ENCODE measurements at places on chromosomes 16 and 17.

DNA sequence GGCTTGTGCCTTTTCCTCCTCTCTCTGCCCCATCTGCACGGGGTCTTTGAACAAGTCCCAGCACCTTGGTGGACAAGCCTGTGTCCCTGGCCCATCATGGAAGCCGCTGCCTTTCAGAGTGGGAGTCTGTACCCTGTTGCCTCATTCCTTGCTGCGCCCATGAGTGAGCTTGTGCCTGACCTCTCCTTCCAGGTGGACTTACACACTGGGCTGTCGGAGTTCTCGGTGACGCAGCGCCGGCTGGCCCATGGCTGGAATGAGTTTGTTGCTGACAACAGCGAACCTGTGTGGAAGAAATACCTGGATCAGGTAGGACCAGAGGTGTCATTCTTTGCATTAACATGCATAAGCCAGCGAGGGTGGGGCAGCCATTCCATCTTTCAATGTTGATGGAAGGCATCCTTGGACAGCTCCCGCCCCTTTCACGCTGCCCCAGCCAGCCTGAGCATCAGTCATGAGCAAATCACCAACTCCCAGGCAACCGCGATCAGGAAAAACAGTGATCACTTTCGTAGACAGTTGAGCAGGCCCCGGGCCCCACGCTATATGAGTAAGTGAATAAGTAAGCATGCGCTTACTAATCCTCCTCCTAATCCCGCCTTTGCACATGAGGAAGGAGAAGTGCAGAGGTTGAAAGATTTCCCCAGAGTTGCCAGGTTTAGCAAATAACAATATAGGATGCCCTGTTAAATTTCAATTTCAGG, 36.8 kb downstream of the ATP2C2 start:
- no peak for DNase-seq

DNA sequence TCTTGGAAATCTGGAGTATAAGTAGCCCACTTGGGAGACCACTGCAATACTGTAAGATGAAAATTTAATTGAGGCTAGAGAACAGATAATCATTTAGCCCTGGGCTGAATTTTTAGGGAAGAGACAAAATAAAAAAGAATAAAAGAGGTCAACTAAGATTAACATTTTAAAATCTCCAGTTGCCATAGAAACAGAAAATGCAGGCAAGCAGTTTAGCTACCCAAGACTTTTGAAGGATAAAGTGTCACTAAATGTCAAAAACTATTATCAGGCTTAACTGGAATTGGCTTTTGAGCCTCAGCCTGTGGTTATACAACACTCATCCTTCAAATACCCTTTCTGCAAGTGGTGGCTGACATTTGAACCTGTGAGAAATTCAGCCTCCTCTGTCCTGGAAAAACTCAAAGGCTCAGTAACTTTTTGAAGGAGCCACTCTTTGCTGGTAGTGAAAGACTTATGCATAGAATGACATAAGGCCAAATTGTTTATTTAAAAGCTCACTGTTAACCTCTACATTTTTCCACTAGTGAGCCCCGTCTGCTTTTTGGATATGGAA, 220.7 kb upstream of the KCNJ16 start:
- DNase-seq = no peak

DNA sequence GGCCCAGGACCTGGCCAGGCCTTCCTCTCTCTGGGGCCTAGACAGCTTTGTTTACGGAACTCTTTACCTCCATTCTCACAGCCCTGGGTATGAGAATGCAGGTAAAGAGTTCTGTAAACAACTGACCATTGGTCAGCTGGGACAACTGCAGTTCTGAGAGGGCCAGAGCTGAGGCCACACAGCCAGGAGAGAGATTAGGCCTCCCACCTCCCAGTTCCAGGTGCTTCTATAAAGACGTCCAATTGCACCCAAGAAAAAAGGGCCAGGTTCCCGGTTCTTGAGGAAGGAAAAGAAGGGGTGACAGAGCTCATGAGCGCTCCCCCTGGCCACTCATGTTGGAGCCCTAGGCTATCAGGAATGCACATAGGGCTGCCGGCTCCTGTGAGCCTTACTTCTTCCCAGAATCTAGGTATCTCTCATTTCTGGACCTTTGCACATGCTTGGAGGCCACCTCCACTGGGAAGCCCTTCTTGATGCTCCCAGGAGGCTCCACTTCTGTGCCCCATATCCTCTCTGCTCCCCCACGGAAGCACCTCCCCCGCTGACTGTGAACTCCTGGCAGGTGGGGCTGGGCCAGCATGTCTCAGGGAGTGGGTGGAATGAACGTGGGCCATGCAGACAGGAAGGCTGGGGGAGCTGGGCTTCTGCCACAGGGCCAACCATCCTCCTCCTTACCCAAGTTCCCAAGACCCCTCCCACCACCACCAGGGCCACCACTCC, 13.1 kb downstream of the CNGB1 start:
- no peak for DNase-seq

DNA sequence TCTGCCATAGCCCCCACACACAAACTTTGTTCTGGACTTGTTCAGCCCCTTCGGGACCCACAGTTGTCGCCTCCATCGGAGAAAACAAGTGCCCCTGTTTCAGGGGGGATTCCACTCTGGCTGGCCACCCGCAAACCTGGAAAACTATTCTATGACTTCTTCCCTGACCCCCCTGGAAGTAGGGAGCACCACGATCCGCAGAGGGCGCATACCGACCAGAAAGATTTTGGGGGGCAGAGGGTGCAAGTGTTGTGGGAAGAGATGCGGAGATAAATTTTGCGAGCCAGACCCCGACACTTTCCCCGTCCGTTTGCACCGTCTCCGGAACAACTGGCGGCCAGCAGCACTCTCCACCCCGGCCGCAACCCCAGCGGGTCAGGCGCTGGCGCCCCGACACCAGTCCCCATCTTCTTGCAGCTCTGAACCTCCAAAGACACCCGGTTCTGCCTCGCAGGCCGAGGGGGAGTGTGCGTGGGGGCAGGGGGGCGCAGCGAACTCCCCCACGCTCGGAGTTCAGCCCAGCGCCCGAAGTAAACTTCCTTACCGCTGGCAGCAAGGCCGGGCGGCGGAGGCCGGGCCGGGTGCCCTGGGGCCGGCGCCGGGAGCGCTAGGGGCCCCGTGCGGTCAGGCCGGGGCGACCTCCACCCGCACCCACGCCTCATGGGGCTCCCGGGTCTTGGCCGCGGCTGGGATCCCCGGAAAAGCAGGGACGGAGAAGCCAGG, 744 bp downstream of the SALL1 start:
- DNase-seq = no peak

DNA sequence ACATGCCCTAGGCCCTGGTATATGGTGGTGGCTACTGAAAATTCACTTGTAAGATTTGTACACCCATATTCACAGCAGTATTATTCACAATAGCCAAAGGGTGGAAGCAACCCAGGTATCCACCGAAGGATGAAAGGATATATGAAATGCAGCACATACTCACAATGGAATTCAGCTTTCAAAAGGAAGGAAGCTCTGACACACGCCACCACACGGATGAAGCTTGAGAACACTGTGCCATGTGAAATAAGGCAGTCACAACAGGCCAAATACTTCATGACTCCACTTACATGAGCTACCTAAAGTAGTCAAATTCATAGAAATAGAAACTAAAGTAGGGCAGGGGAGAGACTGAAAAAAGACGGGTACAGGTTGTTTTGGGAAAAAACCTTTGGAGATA, 2.9 kb downstream of the XPO6 start:
- no peak for DNase-seq

- no peak for DNase-seq
Measured at GRCh38 chr16:87727346-87727745, 38.4 kb downstream of the KLHDC4 start.

DNA sequence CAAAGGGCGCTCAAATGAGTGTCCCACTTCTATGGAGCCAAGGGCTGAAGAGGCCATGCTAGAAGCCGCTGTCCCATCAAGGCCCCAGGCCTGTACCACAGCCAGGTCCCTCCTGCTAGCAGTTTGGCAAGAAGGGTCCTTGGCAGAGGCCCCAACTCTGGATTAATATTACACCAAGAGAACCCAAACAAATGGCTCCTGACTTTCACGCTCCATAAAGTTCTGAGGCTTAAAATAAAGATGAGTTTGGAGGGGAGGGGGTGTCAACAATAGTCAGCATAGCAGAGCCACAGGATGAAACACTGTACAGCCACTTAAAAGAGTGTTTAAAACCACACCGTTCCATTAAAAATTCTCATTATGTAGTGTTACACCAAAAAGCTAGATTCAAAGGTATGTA, 30.5 kb downstream of the CUEDC1 start:
- peak; percentile 68 for DNase-seq

DNA sequence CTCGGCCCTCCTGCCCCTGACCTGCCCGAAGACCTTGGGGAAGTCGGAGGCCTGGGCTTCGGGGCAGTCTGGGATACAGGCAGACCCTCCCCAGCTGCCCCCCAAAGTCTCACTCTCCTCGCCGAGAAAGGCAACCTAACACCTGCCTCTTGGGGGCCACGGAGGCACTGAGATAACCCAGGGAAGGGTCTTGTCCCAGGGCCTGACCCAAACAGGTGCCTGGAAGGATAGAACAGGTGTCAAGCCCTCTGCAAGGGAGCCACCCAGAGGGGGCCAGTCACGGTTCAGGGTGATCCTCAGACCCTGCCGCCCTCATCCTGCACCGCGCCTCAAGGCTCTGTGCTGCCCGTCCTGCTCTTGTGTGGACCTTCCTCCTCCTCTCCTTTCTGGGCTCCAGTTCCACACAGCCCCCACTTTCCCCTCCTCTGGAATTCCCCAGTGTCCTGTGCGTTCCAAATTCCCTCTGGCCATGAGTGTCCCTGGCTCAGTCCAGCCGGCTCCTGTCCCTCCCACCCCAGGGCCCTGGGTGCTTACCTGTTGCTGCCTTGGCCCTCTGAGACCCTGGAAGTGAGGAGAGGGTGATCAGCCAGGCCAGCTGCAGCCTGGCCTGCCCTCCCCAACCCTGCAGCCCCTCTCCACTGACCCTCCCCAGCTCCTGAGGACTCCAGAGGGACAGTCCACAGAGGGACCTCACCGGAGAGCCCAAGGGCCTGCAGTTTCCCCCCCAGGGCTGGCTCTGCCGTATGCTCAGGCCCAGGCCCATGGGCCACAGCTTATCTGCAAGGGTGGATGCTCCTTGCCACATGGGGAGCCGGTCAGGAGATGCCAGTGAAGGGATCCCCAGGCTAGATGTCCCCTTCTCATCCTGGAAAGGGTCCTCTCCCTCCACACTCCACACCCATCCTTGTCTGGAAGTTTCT, 3.8 kb downstream of the PRSS27 start:
- DNase-seq = no peak

DNA sequence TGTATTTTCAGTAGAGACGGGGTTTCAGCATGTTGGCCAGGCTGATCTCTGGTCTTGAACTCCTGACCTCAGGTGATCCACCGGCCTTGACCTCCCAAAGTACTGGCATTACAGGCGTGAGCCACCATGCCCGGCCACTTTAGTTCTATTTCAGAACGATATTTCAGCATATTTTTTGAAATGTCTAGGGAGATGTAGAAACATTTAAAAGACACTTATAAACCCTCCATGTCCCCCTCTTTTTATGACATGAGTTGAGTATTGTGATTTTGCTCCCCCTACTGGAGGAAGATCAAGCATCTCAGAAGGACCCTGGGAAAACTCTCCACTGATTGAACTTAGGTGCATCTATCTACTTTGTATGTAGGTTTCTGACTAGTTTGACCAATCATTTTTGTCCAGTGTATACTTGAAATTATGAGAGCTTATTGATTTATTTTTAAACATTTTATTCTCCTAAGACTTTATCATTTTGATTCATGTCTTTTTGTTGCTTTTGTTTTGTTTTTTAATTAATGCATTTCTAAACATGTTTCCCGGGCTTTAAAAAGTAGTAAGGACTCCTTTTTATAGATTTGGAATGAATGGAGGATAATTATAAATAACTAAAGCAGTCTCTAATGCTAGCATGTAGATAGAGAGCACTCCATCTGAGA, 105.1 kb downstream of the CHD9 start:
- DNase-seq = peak; percentile 47

DNA sequence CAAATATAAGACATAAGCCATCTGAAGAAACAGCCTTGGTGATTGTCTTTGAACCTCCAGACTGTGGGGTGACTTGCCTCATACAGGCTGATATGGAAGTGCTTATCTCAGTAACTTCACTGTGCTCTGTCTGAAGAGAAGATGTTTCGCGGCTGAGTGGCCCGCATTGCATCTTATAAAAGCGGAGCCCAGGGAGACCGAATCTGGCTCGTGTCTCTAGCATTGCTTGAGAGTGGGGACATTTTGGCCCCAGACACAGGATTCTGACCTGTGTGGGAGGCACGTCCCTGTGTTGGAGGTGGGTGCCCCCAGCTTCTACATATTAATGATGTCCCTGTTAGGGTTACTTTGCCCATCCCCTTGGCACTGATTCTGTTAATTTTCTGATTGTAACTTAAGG, 66.4 kb downstream of the METRNL start:
- peak; percentile 21 for DNase-seq

- peak; percentile 42 for DNase-seq
Measured at GRCh38 chr17:37438141-37438540, 31.5 kb downstream of the TADA2A start.

DNA sequence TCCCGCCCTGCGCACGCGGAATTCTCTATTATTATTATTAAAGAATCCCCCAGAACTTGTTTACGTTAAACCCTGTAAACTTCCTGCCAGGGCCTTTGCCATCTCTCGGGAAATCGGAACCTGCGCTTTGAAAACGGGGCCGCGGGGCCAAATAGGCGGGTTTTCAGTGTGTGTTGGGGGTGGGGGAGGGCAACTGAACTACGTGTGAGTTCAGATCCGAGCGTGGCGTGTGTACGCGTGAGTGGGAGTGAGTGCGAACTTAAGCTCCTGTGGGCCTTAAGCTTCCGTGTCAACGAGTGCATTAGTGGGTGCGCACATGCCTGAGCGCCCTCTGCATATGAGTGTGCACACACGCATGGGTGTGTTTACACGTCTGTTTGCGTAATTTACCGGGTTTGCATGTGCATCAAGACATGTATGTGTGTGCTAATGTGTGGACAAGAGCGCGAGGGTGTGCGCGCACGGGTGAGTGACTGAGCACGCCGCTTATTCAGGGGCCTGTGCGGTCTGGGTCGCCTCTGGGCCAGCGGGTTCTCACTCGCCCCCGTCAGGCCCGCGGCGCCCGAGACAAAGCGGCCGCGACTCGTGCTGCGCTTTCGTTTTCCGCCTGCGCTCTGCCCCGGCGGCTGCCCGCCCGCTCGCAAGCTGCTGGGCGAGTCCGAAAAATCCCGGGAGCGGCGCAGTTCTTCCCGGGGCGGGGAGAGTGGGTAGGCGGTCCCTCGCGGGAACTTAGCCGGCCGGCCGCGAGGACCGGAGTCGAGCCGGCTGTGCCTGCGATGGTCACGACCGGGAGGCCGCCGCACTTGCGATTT, 1.2 kb upstream of the FOXF1 start:
- peak; percentile 54 for DNase-seq

GRCh38 chr16:66521951-66522771, 27.8 kb downstream of the TK2 start:
- DNase-seq = no peak

DNA sequence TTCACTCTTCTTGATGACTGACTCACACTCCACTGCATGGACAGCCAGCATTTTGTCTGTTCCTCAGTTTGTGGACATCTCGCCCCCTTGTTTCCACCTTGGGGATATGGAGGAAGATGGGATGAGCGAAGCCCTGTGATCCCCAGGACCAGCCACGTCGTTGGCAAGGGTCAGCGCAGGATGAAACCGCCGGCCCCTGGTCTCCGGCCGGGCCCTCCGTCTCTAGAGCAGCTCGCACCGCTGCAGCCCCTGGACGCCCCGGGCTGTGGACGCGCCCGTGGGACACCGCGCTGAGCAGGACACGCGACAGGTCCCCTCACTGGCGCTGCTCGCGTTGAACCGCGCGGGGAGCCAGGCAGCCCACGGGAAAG, 604 bp upstream of the ZC3H18 start:
- peak; percentile 58 for DNase-seq

Data from D341Med (cell line).